ENCODE measurements at places on chromosomes 7 and 10.

- peak; percentile 7 for DNase-seq
These were observed 756.0 kb downstream of the KCNMA1 start for GRCh38 chr10:76881477-76882220.

DNA sequence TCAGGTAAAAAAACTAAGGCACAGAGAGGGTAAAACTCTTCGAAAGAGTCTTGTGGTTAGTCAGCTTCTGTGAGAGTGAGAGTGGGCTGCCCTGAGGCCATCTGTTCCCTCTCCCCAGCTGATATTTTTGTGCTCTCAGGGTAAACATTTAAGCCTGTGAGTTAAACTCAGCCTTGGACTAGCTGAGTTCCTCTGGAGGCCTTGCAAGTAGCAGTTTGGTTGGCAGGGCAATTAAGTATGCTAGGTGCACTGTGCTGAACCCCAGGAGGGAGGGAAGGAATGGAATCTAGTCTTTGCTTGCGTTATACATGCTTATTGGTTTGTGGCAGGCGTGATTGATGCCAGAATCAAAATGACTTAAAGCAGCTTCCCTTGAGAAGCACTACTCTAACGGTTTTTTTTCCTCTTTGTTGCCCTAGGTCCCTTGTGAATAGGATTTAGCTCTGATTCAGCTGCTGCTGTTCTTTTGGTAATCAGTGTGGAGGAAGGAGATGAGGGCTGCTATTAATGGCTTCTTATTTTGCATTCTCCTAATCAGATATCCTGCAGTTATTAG is 140.2 kb downstream of the AUTS2 start:
- DNase-seq: no peak

- DNase-seq: no peak
These were observed 218.3 kb upstream of the GRB10 start for GRCh38 chr7:51000956-51001355.

- DNase-seq: no peak
These were observed 527.0 kb downstream of the NEBL start for GRCh38 chr10:20369863-20370736.

GRCh38 chr7:158633055-158633956 is 45.7 kb upstream of the PTPRN2 start:
- no peak for DNase-seq

DNA sequence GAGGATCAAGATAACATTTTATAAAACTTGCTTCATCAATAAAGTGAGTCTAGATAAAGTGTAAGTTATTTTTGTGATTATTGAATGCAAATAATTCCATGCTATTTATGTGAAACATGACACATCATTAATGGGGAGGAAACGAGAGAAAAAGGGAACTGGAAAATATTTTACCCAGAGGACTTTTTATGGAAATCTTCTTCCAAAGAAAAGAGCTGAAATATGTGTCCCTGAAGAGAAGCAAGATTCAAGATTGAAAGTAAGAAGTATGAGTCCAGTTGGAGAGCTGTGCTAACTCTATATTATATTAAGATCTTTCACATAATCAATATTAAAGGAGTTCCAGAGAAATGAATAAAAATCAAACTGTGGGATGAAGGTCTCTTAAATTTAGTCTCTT is 1361.8 kb downstream of the GATA3 start:
- DNase-seq: no peak

DNA sequence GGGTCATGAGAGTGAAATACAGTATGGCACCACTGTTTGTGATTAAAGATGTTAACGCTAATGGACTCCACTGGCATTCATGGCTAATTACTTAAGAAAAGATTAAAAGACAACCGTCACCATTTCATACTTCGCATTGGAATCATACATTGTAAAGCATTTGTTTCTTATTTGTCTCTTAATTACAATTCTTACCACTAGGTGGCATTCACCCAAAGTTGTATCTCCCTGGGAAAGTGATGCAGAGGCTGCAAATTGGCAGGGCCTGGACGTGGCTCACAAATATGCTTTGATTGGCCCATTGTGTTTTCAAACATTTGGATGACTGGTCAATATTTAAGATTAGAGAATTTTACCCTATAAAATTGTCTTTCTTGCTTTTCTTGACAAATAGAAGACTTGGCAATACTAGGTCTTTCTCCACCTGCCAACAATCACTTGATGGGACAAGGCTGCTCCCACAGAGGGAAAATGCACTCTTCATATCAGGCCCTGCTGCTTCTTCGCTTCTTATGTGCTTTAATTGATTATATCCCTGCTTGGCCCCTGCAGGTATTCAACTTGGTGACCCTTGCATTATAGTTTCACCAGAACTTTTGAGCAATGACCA is 72.1 kb upstream of the STARD3NL start:
- peak; percentile 69 for DNase-seq

DNA sequence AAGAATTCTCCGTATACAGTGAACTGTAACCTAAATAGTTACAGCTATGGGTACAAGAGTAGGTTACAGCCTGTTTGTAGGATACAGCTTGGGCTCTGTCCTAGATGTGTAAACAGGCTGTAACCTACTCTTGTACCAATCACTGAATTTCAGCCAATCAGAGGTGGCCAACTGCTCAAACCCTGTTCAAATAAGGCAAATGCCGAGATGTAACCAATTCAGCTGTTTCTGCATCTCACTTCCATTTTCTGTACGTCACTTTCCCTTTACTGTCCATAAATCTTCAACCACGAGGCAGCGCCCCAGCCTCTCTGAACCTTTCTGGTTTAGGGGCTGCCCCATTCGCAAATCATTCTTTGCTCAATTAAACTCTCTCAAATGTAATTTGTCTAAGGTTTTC is 8.3 kb upstream of the MMP21 start:
- peak; percentile 6 for DNase-seq

- DNase-seq: no peak
These were observed 18.7 kb downstream of the FAM25A start for GRCh38 chr10:87038786-87039185.

DNA sequence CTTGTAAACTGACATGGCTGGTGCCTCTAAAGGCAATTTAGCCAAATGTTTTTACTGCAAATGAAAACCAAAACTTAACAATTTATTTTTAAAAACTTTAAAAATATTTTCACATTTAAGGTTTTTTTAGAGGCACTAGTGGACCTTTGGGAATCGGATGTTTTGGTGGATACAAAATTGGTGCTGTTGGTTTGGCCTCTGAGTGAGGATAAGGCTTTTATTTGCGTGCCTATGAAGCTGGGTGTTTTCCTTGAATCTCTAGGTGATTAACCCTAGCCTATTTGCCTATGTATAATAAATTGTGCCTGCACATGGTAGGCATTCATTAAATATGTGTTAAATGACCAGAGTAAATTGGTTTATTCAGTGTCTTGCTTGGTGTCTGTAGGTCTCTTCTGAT is 2.9 kb upstream of the SGCE start:
- no peak for DNase-seq

- DNase-seq: no peak
These were observed 54.5 kb downstream of the CUL1 start for GRCh38 chr7:148753224-148753623.

GRCh38 chr7:123598657-123599056 is 3.0 kb upstream of the ASB15 start:
- DNase-seq: no peak

- DNase-seq: peak; percentile 26
These were observed 117.0 kb upstream of the STK17A start for GRCh38 chr7:43465581-43466554.

GRCh38 chr10:16828114-16828568 is 10.9 kb upstream of the RSU1 start:
- DNase-seq: peak; percentile 83

DNA sequence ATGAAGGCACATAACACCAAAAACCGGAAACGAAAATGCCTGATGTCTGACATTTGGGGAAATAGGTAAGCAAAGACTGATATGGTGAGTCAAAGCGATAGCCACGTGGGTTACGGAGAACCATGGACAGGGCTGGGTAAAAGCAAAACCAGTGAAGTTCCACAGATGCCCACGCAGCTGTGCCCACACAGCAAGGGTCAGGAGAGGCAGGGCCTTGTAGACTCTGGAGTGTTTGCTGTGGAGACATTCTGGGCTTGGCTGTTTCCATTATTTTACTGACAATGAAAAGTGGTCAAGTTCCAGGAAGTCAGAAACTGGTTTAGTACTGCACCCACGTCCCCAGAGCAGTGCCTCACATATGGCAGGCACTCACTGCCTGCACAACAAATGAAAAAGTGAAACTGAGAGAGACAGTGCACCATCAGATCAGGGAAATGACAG is 148.7 kb downstream of the ZMYND11 start:
- peak; percentile 28 for DNase-seq

DNA sequence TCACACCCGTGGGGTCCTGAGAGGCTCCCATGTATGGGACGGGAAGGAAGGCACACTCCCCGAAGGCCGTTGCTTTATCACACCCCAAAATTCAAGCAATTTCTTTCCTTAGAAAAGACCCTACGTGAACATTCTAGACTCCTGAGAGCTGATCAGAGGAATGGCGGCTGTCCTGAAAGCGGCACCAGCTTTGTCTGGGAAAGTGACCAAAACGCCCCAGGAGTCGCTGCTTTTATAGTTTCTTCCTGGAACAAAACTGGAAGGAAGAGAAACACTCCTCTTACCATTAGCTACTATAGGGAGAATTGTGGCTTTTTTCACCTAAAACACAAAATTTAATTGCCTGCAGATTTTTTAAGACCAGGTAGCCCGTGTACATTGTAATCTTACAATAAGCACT is 261.8 kb upstream of the RNF32 start:
- DNase-seq: no peak

All from inflammatory macrophage treated with lipopolysaccharide for 1 hour (primary cell).